ENCODE measurements at places on chromosomes 16 and 17.

DNA sequence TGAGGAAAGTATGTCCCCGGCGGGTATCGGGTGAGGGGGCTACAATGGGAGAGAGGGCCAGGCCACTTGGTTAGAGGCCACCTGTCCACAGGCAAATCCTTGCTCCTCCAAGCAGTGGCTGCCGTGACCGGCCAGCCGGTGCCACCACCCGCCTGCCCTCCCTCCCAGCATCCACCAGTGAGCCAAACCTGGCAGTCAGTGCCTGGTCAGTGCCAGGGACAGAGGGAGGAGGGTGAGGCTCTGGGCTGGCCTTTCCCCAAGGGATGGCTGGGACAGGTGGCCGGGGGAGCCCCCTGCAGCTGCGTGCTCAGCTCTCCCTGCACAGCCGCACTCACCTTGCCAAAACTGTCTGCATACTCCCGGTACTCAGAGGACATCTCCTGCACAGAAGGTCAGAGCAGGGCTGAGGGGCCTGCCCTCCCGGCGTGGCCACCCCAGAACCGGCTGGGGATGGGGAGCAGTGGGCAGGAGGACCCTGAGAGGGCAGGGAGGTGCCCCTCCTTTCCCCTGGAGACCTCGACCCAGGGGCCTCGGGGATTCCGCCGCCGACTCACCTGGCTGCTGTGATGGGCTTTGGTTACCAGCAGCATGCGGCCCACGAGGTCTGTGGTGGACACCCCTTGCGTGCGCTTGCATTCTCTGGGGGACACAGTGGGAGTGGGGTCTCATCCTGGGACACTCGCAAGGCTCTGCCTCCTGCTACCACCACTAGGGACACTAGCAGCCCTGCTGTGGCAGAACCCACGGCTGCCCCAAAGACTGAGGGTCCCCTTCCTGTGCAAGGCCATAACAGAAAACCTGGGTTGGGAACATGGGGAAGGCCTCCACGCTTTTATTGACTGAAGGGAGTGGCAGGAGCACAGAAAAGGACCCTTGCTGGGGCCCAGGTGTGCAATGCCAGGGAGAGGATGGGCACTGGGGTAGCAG lies 3.7 kb downstream of the PCYT2 start:
- no peak for DNase-seq

- DNase-seq: peak; percentile 57
Observed at GRCh38 chr16:64983963-64984362, 137.9 kb downstream of the CDH11 start.

DNA sequence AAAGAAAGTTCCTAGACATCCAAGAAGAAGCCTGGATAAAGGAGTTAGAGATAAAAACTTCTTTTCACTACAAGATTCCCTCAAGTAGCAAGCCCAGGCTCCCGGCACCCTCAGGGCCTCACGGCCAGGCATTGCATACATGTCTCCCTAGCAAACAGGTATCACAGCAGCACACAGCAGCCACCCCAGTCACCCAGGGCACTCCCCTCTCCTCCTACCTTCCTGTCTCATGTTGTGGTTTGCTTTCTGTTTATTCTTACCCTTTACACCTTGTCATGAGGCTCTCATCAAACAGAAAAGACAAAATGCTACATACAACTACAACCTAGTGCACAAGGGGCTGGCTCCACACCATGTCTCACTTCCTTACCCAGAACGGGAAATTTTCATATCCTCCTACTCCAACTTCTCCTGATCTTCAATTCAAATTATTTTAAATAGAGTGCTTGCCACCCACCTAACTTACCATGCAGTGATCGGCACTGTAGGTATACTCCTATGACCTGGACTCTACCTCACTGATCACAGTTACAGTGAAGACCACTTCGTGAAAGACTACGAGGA lies 42.7 kb downstream of the XPO6 start:
- no peak for DNase-seq

DNA sequence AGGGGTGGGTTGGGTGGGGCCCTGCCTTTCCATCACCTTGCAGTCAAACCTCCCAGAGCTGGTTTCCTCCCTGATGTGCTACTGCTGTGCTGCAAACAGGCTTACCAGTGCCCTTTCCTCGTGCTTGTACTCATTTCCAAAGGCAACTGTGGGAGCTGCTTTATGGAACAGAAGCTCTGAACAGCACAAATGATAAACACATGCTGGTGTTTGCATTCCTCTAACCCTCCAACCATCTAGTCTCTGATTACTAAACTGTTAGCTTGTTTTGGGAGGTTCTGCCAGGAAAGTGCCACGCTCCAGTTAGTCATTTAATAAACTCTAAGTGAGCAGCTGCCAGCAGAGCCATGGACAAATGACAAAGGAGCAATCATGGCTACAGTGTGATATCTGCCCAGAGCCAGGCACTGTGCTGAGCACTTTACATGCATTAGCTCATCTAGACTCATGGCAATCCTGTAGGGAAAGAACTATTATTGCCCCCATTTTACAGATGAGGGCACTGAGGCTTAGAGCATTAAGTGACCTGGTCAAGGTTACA lies 110.4 kb downstream of the VAT1L start:
- peak; percentile 61 for DNase-seq

DNA sequence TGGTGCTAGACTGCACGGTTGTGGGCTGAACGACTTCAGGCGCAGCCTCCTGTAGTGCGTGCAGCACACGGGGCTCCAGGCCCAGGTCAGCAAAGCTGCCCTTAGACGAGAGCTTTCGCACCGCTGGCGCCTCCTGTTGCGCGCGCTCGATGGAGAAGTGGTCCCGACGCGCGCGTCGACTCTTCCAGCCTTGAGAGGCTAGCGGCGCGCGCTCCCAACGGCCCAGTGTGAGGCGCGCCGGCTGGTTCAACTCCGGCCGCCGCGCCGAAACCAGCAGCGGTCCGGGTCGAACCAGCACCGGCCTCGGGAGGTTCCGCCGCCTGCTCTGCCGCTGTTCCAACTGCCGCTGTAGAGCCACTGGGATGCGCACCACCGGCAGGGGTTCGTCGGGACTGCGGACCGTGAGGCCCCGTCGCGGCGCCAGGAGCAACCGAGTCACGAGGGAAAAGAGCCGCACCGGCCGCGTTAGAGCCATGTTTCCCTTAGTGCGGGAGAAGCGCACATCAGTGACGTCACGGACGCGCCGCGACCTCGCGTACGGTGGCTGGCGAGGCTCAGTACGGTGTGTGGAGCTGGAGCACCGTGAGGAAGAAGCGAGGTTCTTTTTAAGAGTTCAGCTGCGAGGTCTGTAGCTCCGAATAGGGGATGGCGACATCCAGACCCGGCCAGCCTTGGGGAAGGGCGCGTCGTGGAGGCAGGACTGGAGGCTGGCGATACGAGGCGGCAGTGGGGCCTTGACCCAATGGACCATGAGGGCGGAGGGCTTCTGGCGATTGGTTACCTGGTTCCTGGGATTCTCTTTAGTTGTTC lies at the start of the genes DDX28 and DUS2:
TSS of gene DDX28 (minus strand) at position 505 of the 810 bp plus-strand sequence. CDS start at position 475, 30 bp downstream.
TSS of gene DUS2 (plus strand) at position 557 of the 810 bp plus-strand sequence. CDS start 14,740 bp downstream, outside the sequence.
- DNase-seq: peak; percentile 46

DNA sequence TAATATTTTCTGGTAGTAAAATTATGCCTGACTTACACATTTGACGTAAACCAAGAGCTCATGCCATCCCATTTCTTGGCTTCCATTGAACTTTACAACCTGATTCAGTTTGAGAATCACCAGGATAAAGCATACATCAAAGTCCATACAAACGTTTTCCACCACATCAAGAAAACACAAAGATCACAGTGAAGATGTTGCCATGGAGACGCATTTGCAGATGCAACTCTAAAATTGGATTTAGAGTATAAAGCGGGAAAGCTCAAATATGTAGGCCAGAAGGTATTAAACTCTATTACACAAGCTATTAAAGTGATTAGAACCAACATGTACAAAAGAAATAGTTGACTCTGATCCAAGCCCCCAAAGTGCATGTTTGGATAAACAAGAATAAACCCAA lies 10.4 kb downstream of the C16orf46 start:
- no peak for DNase-seq

DNA sequence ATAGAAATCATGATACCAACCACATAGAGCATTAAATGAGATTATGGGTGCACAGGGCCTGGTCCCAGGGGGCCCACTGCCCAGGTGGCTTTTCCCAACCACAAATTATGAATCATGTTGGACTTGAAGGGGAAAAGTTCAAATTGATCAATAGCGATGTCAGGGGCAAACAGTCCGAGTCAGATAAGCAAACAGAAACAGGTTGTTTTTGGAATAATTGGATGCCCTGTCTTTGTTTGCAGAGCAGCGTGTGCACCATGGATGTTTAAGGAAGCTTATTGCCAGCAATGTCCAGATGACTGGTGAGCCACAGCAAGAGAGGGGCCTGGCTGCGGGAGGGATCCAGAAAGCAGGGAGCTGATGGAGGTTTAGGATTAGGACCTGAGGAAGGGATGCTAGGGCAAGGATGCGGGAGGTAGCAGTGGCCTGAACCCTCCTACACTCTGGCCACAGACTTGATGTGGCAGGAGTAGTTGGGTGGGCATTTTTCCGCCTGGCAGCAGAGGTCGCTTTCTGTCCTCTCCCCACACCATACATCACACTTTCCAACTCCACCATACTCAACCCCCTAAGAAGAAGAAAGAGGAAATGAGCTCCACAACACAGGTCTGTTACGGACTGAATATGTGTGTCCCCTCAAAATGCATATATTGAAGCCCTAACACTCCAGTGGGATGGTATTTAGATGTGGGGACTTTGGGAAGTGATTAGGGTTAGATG lies 266.4 kb upstream of the RPL38 start:
- DNase-seq: no peak

GRCh38 chr16:1441391-1441829 lies 2.9 kb downstream of the CCDC154 start:
- DNase-seq: no peak

DNA sequence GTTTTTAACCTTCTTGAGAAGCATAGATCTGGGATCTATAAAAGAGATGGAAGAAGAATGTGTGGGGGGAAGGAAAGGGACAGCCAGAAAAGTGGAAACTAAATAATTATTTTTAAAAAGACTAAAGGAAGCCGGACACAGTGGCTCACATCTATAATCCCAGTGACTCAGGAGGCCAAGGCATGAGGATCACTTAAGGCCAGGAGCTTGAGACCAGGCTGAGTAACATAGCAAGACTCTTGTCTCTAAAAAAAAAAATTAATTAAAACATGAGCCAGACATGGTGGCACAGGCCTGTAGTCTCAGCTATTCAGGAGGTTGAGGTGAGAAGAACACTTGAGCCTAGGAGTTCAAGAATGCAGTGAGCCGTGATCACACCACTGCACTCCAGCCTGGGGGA lies 335.1 kb downstream of the GRIN2A start:
- no peak for DNase-seq

- peak; percentile 57 for DNase-seq
Observed at GRCh38 chr16:82655072-82655714, 28.4 kb downstream of the CDH13 start.

DNA sequence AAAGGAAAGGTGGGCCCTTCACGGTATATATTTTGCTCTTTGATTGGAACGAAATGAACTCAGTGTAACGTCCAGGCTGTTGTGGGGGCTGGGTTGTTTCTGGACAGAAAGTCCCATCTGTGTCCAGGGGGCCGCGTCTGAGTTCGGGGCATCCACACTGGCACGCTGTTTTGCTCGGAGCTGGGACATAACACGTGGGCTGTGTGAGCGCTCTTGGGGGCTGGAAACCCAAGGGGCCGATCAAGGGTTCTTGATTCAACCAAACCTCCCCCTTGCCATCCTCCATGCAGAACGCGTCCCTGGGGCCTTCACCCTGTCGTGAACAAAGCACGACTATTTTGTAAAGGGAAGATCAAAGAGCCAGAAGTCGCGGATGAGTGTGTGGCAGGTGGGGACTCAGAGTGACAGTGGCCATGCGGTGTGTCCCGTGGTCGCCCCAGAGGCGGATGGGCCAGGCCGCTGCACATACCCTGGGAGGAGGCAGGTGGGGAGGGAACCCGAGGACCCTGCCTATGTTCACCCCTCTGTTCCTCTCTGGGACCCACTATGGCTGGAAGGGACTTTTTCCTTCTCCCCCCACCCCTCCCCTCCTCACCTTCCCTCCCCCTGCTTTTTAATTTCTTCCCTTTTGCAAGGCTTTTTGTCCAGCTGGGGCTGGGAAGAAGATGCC lies 387.2 kb downstream of the SEC14L1 start:
- DNase-seq: no peak

GRCh38 chr17:36608794-36609497 lies 7.6 kb downstream of the MRM1 start:
- no peak for DNase-seq

GRCh38 chr17:64491034-64491860 lies 5.6 kb downstream of the POLG2 start:
- no peak for DNase-seq

GRCh38 chr17:7022781-7023571 lies at the start of gene BCL6B:
TSS of gene BCL6B (plus strand) at chr17:7023050. CDS start at chr17:7023672, 622 bp downstream.
- no peak for DNase-seq

- no peak for DNase-seq
Observed at GRCh38 chr16:54937671-54938211, 7.1 kb downstream of the IRX5 start.

GRCh38 chr17:64420143-64420670 lies 28.7 kb upstream of the MILR1 start:
- DNase-seq: peak; percentile 54

DNA sequence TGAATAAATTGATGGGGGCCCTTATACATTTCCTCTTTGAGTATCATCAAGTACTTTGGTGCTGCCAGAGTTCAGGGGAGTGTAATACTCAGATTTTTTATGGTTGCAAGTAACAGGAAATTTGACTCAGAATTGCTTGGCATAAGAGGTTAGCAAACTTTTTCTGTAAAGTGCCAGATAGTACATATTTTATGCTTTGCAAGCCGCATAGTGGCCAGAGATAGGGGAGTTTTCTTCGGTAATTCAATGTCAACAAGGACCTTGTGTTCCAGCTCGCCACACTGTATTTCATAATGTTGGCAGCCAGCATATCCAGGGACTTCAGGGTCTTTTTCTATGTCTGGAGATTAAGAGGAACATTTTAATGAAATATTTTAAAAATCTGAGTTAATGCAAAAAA lies 51.0 kb upstream of the MARCHF10 start:
- peak; percentile 42 for DNase-seq

All from AG09309 (cell line).